ENCODE measurements at places on chromosomes 5 and 9.

- peak; percentile 41 for DNase-seq
Measured at GRCh38 chr9:131915181-131915580, 164.5 kb downstream of the MED27 start.

GRCh38 chr5:177489119-177489716 lies 8.2 kb downstream of the PDLIM7 start:
- DNase-seq, result no peak

DNA sequence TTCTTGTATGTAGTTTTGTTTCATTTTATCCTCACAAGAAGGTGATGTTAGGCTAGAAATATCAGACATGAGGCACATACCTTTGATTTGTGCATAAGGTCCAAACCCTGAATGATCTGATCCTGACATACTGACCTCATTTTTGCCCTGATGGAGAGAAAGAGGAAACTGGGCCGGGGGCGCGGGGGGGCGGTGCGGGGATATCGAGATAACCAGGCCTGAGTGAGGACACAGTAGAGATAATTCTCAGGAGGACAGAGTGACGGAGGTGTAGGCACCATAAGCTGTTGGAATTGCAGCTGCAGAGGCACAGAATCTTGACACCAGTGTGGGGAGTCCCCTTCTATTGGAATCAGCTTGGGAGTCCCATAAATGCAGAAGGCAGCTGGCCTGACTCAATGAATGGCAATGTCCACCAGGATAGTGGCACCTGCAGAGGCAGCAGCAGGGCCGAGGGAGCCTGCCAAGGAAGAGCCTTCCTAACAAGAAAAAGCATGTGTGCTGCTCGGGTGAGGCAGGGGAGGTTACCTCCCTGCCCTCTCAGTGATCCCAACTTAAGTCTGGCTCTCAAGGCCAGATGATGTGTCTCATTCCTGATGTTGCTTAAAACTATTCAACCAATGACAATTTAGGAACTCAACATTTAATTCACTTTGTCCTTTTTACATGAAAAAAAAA lies 234.3 kb upstream of the MSX2 start:
- no peak for DNase-seq

GRCh38 chr5:177132136-177133095 lies 1.2 kb upstream of the NSD1 start:
- no peak for DNase-seq

DNA sequence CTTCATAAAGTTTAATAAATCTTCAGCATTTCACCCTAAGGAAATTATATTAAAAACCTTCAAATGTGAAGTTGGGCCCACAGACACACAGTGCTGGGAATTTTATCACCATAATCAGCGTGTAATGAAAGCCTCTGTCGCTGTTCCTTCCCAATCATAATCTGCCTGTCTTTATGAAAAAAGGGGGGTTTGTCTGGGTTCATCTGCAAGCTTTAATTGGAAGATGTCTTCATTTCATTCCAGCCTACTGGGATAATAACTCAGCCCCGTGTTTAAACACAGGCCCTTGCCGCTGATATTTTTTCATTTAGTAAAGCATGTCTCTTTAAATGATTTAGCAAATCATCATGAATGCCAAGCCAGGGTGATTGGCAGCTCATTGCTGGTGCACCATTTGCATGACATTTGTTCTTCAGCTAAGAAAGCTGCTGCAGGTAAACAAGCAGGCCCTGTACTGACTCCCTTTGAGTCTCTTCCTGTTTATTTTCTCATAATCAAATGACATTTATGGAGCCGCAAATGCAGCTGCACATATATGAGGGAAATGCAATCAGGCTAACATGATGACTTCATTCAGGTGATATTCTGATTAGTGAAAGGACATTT lies 362.9 kb upstream of the TLE4 start:
- DNase-seq, result no peak

- DNase-seq, result no peak
Measured at GRCh38 chr9:105205787-105206495, 38.5 kb upstream of the SLC44A1 start.
